CD4-positive, alpha-beta memory T cell (primary cell): ENCODE measurements at places on chromosomes 16 and 17.

DNA sequence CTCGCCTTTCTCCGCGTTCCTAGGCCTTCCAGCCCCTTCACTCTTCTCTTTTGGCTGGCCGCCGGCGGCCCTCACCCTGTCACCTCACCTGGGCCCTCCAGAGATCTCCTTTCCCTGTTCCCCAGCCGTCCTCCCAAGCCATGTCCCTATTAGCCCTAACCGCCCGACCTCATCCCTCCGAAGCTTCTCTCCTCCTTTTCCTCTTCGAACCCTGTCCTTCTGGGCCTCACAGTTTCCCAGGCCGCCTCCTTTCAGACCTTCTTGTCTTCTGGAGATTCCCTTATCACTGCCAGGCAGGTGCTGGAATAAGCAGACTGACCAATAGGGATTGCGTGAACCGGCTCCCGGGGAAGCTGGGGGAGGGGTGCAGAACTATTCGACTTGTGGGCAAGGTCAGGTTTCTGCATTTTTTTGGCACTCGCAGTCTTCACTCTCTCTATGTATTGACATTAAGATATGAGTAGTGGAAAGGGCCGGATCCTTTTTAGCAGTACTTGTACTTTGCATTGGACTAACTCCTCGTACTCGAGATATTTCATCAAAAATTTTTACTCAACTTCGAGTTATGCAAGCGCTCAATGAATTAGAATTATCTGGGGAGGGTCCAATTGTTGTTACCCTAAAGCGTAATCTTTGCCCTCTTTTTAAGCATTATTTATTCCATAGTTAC lies 690 bp downstream of the RHOT1 start:
- no peak for DNase-seq

- no peak for DNase-seq
Observed at GRCh38 chr17:32482568-32483320, 4.0 kb upstream of the CDK5R1 start.

DNA sequence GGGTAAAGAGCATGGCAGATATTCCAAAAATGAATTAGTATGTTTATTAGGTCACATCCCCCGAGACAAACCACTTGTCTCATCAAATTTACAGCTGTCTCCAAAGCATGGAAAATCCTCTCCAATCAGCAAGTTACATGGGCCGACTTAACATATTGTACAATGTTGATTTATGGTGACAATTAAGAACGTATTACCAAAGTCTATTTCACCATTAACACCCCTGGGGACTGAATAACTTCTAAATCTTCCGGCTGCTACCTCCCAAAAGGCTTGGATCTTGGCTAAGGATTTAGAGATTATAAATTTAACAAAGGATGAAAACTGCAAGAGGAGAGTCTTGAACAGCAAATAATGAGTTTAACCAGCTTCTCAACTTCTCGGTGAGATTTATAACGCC lies 311.9 kb downstream of the NPIPA8 start:
- DNase-seq = no peak

- no peak for DNase-seq
Observed at GRCh38 chr17:38720941-38721340, 9.2 kb upstream of the CISD3 start.

GRCh38 chr16:54443352-54443751 lies 156.8 kb upstream of the IRX3 start:
- no peak for DNase-seq

- DNase-seq = no peak
Observed at GRCh38 chr16:84603140-84603816, 14.6 kb downstream of the COTL1 start.

DNA sequence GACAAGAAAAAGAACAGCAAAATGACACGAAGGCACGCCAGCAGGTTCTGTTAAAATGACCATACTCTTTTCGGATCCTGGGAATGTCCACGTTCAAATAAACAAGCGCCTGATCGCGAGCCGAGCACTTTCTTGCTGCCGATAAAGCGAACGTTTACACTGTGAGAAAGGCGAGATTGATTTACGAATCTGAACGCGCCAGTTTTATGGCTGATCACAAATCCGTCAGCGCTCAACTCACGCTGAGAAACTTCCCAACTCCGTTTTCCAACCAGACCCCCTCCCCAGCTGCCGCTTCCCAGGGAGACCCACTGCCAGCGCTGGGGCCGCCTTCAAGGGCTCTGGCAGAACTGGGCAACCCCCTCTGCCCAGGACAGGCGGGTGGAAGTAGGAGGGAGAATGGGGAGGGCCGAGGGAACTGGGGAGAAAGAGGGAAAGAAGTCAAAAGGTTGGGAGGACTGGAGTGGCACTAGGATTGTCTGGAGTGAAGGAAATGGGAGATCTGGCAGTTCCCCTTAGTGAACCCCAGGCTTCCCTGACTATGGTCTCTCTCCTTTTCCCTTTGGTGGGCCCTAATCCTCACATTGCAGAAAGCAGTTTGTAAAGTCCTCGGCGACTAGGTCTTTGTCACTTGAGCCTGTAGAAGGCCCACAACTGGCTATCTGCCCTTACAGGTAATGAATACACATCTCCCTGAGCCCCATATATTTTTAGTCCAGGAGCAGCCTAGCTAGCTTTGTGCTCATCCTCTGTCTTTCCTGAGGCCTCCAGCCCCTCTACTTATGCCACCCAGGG lies 6.9 kb downstream of the HOXB4 start:
- no peak for DNase-seq

DNA sequence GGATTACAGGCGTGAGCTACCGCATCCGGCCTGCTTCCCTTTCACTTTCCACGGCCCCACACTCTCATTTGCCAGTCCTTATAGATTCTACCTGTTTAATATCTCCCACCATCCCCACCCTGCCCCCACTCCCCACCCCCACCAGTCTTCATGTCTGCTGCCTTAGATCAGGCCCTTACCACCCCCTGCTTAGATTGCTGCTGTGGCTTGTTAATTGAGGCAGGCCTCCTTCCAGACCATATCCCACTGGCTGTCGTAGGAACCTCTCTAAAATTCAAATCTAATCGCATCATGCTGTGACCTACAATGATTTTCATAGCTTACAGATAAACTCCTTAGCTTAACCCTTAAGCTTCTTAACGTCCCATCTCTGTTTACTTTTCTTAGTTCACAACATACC lies 4.9 kb downstream of the IQCK start:
- no peak for DNase-seq

GRCh38 chr17:51610155-51610554 lies 349.8 kb downstream of the UTP18 start:
- no peak for DNase-seq

- DNase-seq = no peak
Observed at GRCh38 chr16:84150926-84151325, 5.8 kb downstream of the DNAAF1 start.

- no peak for DNase-seq
Observed at GRCh38 chr16:35194681-35195080, 1735.3 kb downstream of the TP53TG3F start.

DNA sequence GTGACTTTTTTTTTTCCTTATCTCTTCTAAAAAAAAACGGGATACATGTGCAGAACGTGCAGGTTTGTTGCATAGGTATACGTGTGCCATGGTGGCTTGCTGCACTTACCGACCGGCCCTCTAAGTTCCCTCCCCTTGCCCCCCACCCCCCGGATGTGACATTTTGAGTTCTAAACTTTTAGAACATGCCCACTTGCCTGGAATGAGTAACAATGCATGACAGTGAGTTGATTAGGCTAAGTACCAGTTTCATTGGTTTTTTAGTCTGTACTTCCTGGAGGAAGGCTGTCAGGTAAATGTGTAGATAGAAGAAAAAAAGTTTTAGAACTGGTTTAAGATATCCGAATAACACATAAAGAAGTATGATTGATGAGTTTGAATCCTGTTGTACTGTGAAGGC lies 4.0 kb downstream of the BPTF start:
- DNase-seq = peak; percentile 3

DNA sequence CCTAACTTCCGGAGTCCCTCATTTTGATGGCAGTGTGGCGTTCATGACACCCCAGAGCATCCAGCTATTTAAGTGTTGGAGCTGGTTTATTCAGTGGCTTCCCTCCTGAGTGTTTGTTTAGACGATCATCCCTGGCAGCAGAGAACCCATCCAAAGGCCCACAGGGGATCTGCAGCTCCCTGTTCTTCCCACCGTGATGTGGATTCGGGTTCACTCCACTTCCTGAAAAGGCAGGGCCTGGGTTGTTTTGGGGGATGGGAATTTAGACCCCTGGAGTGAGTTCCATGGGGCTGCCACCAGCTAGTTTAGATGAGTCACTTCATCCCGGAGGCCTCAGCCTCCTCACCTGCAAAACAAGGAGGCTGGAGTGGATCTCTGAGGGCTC lies 2.3 kb downstream of the KSR1 start:
- DNase-seq = no peak

DNA sequence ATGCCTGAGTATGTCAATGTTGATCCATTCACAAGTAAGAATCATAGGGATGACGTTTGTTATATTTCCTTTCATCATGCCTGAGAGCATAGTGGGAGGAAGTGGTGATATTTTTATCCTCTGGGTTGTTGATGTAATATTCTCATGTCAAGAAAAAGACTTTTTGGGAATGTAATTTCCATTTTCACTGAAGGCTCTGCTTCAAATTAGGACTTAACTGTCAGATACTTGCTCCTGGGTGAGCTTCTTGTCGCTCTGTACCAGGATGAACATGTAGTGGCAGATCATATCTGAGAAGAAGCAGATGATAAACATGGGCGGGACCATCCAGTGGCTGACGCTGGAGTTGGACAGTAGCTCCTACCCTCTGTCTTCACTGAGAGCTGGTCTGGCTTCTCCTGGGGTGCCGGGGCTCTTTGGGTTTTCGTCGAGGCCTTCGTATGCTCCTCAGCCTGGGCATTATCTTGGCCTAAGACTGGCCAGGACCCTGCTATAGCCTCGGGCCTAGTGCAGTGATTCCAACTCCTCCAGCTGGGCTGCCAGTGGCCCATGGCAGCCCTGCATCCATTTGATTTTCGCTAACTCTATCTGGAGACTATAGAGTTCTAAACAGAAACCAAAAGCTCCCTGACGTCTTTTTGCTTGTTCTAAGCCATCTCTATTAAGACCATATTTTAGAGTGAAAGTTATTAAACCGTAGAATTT lies 19.7 kb downstream of the CYB5B start:
- peak; percentile 66 for DNase-seq
